ENCODE measurements at places on chromosomes 3 and 15. TPM values are rescaled to one million over a fixed set of nuclear protein-coding genes. Genes with fewer than 3 reads are reported as not detected.

Gene AMIGO3
- 2.9 TPM for total RNA-seq

Gene XCR1
- 0.12 TPM for total RNA-seq

Gene SENP8
- total RNA-seq: 2.0 TPM

GRCh38 chr3:146184241-146185015 is 23.4 kb upstream of the PLOD2 start:
- no peak for DNase-seq

DNA sequence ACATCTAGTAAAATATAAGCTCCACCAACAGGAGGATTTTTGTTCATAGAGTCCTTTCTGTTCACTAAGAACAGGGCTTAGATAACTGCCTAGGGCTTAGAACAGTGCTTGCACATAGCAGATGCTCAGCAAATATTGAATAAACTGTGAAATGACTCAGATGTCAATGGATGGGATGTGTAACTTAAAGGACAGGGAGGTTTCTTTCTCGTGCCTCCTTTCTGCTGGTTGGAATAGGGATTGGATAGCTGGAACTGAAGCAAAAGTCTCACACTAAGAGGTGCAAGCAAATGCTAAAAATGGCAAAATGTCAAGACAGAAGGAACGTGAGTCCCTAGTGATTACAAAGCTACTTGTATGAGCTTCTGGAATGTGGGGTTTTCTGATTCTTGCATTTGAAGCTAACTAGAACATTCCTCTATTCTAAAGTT is 392.8 kb upstream of the WNT5A start:
- no peak for DNase-seq

Data from omental fat pad (tissue), 4 donors.